Uterus (tissue), 4 donors: ENCODE measurements at places on chromosomes 7 and 10. TPM values are rescaled to one million over a fixed set of nuclear protein-coding genes. Genes with fewer than 3 reads are reported as not detected.

Gene DNA2
- 6.9 TPM for total RNA-seq

Gene TDRD1
- total RNA-seq, result not detected

Gene OR6V1
- total RNA-seq, result not detected

Gene FAM25C
- not detected for total RNA-seq

Gene FAM149B1
- 26.5 TPM for total RNA-seq

Gene NSMCE4A
- 54.7 TPM for total RNA-seq

Gene ADARB2
- total RNA-seq, result 2.6 TPM

Gene CALML5
- total RNA-seq, result not detected

Gene STK31
- total RNA-seq, result not detected

Gene FAM171A1
- 40.4 TPM for total RNA-seq

Gene TMEM176B
- 27.6 TPM for total RNA-seq

Gene SHH
- 0.62 TPM for total RNA-seq

Gene WDR86
- 3.2 TPM for total RNA-seq

Gene CFAP70
- 11.3 TPM for total RNA-seq

Gene ASIC3
- total RNA-seq, result 1.0 TPM

Gene TWIST1
- 20.8 TPM for total RNA-seq

Gene GNB2
- 72.0 TPM for total RNA-seq

Gene OPALIN
- total RNA-seq, result not detected

Gene TLX1
- total RNA-seq, result not detected

Gene HNRNPA2B1
- total RNA-seq, result 218 TPM

Gene KBTBD2
- 41.8 TPM for total RNA-seq

Gene SYT15
- total RNA-seq, result 21.6 TPM

Gene UPK3BL1
- total RNA-seq, result 31.8 TPM

Gene CYP2W1
- total RNA-seq, result not detected

Gene TAC1
- total RNA-seq, result 1.5 TPM

Gene MSMB
- total RNA-seq, result not detected

Gene ITPRIP
- 10.0 TPM for total RNA-seq

Gene DMBT1
- total RNA-seq, result under 0.01 TPM

Gene DOCK4
- 78.9 TPM for total RNA-seq

Gene HGF
- total RNA-seq, result 16.6 TPM

Gene TET1
- total RNA-seq, result 9.6 TPM

Gene KCNIP2
- total RNA-seq, result 0.29 TPM

Gene DKK1
- total RNA-seq, result 0.59 TPM

Gene C10orf62
- not detected for total RNA-seq

Gene PNLIP
- total RNA-seq, result not detected

Gene LEP
- total RNA-seq, result not detected

Gene CLDN3
- total RNA-seq, result 0.88 TPM

Gene CFAP43
- 3.1 TPM for total RNA-seq

Gene TFPI2
- 15.1 TPM for total RNA-seq

Gene PLXNA4
- total RNA-seq, result 16.5 TPM

Gene NOS3
- 50.1 TPM for total RNA-seq

Gene FBXO24
- not detected for total RNA-seq

Gene NPTX2
- 5.5 TPM for total RNA-seq

Gene CUZD1
- total RNA-seq, result 1.3 TPM

Gene HOXA9
- 25.0 TPM for total RNA-seq

Gene PRRT4
- total RNA-seq, result not detected

Gene PRKG1
- 136 TPM for total RNA-seq

Gene DNAJB6
- 102 TPM for total RNA-seq

Gene CCDC136
- 11.5 TPM for total RNA-seq

Gene GATA3
- total RNA-seq, result not detected

Gene SLC26A3
- 1.0 TPM for total RNA-seq

Gene ABCB4
- 2.4 TPM for total RNA-seq

Gene NPFFR1
- 0.43 TPM for total RNA-seq
